ENCODE measurements at places on chromosomes 6 and 20. TPM values are rescaled to one million over a fixed set of nuclear protein-coding genes. Genes with fewer than 3 reads are reported as not detected.

The GPSM3 gene
- total RNA-seq, result 6.0 TPM

The NKX2-4 gene
- total RNA-seq, result 0.19 TPM

The MEP1A gene
- not detected for total RNA-seq

The CD83 gene
- total RNA-seq, result 8.5 TPM

The PROKR2 gene
- total RNA-seq, result 3.3 TPM

The SRSF12 gene
- 4.2 TPM for total RNA-seq

The PRSS16 gene
- total RNA-seq, result 20.2 TPM

The MUC21 gene
- not detected for total RNA-seq

The HLA-DPA1 gene
- total RNA-seq, result 6.2 TPM

The CAP2 gene
- 10.0 TPM for total RNA-seq

The BCAS4 gene
- 21.4 TPM for total RNA-seq

The PRKN gene
- 0.13 TPM for total RNA-seq

The GLP1R gene
- 2.6 TPM for total RNA-seq

The TP53TG5 gene
- not detected for total RNA-seq

The CMTR1 gene
- 34.3 TPM for total RNA-seq

The PNLDC1 gene
- total RNA-seq, result 0.44 TPM

The MAK gene
- total RNA-seq, result 0.37 TPM

The LGSN gene
- 0.19 TPM for total RNA-seq

The PAX1 gene
- not detected for total RNA-seq

The DPPA5 gene
- 1.5 TPM for total RNA-seq

The ARFGAP1 gene
- 100 TPM for total RNA-seq

The GRM4 gene
- 18.7 TPM for total RNA-seq

The GHRH gene
- total RNA-seq, result not detected

The SLC22A7 gene
- total RNA-seq, result not detected

The MTRF1L gene
- total RNA-seq, result 24.0 TPM

The KIFC1 gene
- total RNA-seq, result 69.3 TPM

The TOX2 gene
- 3.4 TPM for total RNA-seq

The PDSS2 gene
- total RNA-seq, result 16.1 TPM

The UTRN gene
- total RNA-seq, result 91.2 TPM

The TAGAP gene
- not detected for total RNA-seq

The HUS1B gene
- 0.75 TPM for total RNA-seq

The KHDRBS2 gene
- 7.7 TPM for total RNA-seq

The SOX4 gene
- total RNA-seq, result 162 TPM

The ARFGEF3 gene
- total RNA-seq, result 23.2 TPM

The TMEM200A gene
- total RNA-seq, result 12.9 TPM

The SLCO4A1 gene
- total RNA-seq, result 18.2 TPM

The PPP1R3G gene
- total RNA-seq, result not detected

The NKAPL gene
- total RNA-seq, result not detected

The DNAH8 gene
- not detected for total RNA-seq

The ADISSP gene
- 117 TPM for total RNA-seq

The SLA2 gene
- not detected for total RNA-seq

The HTR1E gene
- not detected for total RNA-seq

The PACRG gene
- not detected for total RNA-seq

The MAPK13 gene
- 15.2 TPM for total RNA-seq

The SLC22A2 gene
- 1.4 TPM for total RNA-seq

The CGAS gene
- 6.7 TPM for total RNA-seq

The SIRPB1 gene
- total RNA-seq, result 0.54 TPM

The CYB5R4 gene
- total RNA-seq, result 14.6 TPM

The BMP7 gene
- total RNA-seq, result 9.2 TPM

The ADTRP gene
- 0.45 TPM for total RNA-seq

The SDCBP2 gene
- 3.6 TPM for total RNA-seq

The FAM83C gene
- not detected for total RNA-seq

The CUTA gene
- total RNA-seq, result 297 TPM

The MARCKS gene
- total RNA-seq, result 111 TPM

The PTCHD4 gene
- 0.33 TPM for total RNA-seq

The HEBP2 gene
- total RNA-seq, result 37.9 TPM

The CST4 gene
- total RNA-seq, result not detected

Measured in H1 (cell line).